SIG-M5 (cell line): ENCODE measurements at places on chromosomes 13 and 19.

DNA sequence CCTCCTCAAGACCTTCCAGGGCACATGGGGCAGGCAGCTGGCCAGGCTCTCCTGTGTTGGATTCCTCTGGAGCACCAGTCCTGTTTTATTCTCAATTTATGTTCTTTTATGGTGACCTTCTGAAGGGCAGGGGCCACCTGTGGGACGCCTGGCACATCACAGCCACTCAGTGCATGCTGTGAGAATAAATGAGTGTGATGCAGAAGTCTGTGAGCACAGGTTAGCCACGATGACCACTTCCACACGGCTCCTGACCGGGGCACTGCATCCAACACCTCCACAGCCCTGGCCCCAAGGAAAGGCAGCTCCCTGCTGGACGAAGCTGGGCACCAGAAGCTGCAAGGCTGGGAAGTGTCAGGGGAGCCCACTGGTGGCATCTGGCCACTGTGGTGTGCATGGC, 122.8 kb downstream of the CRYL1 start:
- DNase-seq = no peak

DNA sequence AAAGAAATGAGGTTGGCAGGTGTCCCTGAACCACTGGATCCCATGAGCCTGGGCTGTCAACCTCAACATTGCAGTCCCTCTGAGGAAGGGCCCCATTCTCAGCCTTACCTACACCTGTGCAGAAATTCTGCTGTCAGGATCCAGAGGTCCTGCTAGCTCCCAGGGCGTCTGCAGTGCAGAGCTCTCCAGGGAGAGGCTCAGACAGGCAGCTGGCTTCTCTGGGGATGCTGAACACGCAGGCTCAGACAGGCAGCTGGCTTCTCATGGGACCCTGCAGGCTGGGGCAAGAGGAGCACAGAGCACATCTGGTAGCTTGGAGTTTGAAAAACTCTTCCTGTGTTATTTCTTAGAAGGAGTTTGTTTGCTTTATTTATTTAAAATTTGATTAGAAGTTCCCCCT, 50.9 kb downstream of the TMEM255B start:
- no peak for DNase-seq

DNA sequence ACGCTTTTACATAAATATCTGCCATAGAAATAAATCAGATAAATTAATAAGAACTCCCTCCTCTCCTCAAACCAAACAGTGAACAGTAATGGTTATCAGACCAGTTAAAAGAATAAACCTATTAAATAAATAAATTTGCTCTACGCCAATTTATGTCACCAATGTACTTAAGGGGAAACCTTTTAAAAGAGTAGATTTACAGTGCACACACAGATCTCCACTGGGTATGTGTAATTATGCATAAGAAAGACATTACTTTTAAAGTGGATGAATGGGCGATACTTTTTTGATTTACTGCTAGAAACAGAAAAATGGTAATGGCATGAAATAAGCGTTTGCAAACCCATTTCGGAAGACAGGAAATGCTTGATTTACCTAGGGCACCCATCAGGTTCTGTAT, 34.9 kb upstream of the C19orf12 start:
- DNase-seq = no peak

DNA sequence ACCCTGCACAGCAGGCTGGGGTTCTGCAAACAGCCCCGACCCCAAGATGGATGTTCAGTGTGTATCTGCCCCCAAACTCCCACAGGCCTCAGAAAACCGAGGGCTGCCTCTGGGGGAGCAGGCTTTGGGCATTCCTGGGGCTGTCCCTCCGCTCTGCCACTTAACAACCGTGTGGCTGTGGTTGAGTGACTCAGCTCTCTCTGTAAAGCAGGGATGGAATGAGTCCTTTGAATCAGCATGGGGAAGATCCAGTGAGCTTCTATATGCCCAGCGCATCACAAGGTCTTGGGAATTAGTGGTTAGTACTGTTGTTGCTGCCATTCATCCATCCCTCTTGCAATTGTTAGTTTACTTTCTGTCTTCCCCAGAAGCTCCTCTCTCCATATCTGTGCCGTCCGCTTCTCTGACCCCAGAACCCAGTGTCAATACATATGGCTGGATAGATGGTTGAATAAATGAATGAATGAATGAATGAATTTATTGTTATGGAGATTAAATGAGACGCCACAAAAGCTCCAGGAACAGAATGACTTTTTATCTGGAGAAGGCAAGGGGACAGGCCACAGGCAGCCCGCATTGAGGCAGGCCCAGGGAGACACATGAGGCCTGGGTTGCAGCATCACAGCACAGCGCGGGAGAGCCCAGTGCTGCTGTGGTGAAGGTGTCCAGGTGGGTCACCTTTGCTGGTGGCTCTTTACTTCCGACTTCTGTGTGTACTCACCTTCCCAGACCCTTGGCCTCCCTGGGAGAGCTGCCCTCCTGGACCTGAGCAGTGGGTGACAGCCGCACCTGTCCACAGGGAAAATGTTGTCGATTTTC, 89.2 kb downstream of the RGCC start:
- DNase-seq = no peak

- DNase-seq = no peak
These were observed 59.7 kb upstream of the TNFRSF19 start for GRCh38 chr13:23510544-23510916.

DNA sequence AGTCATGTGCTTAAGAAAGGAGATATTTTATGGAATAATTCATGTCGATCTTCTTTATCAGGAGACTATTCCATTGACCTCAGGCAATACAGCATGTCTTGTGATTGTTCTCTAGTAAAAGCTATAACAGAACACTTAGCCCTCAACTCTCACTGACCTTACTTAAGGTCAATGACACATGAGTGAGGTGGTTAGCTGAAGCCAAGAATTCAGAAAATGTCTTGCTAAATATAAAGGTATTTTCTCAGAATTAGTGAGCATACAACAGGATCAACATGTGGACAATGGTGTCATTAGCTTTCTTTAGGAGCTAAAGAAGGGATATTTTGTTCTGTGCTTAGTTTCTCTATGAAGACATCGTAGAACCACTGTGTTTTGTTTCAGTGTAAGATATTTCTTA, 1730.4 kb upstream of the SLC10A2 start:
- DNase-seq = no peak

DNA sequence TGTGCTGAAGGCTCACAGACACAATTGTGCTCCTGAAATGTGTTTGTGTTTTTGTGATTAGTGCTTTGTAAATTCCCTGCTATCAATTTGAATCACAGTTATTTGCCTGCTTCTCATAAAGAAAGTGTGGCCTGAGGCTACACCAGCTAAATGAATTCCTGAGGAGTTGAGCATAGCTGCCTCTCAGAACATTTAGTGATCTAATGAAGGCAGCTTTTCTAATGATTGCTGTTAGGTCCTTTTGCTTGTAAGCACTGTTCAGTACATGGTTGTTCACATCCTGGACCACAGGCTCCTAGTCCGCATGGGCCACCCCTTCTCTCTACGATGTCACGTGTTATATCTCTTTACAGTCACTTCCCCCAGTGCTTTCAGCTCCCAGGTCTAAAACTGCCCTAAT, 238.2 kb downstream of the B3GLCT start:
- DNase-seq = no peak

GRCh38 chr19:19493841-19494546, 21.4 kb downstream of the TSSK6 start:
- DNase-seq = no peak

GRCh38 chr19:44856421-44857083, 10.5 kb downstream of the NECTIN2 start:
- no peak for DNase-seq

DNA sequence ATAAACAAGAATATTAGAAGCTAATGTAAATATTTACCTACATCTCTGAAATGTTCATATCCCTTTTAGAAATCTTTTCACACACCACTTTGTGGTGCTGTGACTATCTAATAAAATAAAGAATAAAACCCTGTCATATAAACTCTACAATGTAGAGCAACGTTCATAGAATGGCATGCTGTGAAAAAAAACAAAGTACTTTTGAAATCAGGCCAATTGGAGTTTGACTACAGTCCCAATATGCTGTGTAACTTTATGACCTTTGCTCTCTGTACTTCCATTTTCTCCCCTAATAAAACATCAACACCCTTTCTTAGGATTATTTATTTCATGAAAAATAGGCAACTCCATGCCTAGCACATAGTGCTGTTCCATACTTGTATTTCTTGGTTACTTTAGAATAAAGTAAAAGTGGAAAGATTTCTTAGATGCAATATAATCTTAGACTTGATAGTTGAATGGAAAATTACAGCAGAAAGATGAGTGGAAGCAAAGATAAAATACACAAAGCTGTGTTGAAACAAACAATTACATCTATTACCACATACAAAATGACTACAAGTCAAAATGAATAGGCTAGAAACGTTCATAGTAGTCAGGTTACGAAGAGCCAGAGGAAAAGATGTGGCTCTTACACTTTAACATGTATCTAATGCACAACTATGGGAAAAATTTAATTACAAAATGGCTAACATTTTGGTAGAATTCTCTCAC, 613.2 kb upstream of the SLITRK5 start:
- DNase-seq = no peak

DNA sequence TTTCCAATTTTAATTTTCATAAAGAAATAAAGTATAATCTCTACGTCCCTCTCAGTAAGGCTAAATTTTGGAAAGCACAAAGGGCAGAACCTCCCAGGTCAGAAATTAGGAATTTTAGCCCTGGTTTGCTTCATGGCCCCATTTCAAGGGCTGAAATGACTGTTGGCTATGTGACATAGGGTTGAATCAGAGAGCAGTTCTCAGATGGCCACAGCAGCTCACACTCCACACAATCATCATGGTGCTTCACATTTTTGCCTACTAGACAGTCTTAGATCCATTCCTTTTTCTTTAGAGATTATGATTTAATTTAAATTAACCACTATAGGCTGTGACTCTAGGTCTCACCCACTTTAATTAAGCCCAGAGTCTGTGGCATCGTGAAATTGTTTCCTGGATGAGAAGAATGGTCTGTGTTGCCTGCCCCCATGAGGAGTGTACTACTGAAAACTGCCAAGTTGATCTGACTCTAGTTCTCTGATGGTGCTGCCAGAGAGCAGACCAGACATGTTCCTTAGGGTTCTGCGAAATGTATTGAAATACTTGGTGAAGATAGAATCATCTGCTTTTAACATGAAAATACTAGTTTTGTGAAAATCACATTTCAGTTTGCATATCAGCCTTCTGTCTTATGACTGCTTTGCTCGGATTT, 57.4 kb downstream of the ESD start:
- no peak for DNase-seq

DNA sequence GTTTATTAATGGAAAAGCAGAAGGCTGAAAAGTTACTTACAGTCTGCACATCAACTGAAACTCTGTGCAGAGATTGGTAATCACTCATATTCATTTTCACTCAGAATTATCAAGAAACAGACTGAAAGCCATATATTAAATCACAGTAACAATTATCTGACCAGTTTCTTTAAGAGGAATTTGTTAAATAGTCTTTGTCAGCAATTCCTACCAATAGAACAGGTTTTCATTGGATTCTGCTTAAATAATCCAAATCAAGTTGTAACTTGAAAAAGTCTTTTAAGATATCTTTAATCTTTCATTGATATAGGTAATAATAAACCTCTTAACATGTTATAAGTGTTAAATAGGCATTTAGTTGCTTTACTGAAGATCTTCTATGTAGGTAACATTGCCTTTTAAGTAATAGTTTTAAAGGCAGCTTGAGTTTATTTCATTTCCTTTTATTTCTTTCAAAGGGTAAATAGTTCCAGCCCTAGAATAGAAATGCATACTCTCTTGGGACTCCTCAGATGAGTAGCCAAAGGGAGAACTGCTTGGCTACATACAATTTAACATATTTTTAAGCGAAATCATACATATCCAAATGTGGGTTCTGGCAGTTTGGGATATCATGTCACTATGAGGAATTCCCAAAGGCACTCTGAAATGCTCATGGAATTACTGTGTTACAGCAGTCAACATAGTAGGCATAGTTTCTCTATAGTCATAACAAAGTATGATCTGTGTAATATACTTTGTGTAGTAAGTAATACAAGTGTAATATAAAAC, 326.0 kb upstream of the SPRY2 start:
- no peak for DNase-seq

DNA sequence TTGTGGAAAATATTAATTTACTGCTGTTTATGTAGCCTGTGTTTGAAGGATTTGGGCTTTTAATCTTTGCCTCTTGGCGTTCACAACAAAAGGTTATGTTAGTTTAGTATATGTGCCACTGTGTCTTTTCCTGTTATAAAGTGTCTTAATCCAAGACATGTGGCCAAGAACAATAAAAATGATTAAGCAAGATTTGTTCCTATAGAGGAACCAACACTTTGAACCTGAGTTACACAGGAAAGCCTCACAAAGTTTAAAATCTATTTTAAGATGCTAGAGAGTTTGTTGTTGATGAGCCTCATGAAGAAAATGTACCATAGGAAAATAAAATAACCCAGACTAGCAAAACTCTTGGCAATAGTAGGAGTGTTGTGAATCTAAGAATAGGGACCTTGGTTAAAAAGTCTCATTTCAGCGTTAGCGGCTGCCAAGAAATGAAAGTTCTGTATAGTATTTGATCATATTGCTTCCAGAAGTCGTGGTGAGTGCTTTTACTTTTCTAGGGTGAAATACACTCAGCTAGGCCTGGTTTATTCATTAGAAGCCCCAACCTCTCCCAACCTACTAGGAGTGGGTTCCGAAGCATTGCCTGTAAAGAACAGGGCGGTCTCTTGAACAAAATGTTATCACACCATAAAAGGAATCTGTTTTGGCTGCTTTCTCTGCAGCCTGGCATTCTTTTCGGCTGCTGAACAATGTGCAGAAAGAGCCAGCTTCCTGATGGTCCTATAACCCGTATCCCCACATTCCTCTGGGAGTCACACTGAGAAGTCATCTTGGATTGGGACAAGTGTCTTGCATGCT, 102.6 kb downstream of the LRCH1 start:
- DNase-seq = no peak

DNA sequence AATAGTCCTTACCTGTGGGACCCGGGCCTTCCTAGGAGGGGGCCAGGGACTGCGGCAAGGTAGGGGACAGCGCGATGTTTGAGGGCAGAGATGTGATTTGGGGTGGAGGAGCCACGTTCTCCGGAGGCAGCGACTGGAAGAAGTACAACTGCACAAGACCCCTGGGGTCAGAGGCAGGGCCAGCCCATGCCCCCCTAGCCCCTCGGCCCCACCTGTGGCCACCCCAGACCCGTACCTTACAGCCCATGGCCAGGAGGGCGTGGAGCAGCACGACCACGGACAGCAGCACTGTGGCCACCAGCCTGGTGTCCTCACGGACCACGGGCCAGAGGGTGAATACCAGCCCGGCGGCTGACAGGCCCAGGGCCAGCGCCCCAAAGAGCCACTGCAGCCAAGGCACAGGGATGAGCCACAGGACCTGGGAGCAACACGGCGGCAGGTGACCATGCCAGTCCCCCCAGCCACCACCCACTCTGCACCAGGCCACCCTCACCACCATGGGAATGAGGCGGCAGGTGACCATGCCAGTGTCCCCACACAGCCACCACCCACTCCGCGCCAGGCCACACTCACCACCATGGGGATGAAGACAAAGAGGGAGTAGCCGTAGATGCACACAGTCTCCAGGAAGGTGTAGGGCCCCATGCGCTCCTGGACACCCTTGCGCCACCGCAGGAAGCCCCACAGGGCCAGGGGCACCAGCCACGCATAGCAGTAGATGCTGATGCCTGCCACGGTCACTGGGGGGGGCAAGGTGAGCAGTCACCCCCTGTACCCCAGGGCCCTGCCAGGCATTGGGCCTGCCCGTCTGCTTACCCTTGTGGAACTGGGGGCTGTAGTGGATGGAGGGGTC, 5.0 kb downstream of the YIPF2 start:
- no peak for DNase-seq

GRCh38 chr13:26743971-26744370, 16.6 kb downstream of the GPR12 start:
- no peak for DNase-seq
